ENCODE measurements at places on chromosomes 2 and 18. TPM values are rescaled to one million over a fixed set of nuclear protein-coding genes. Genes with fewer than 3 reads are reported as not detected.

PTPRN gene
- total RNA-seq: not detected

TM4SF20 gene
- not detected for total RNA-seq

EPB41L3 gene
- 60.9 TPM for total RNA-seq

EVA1A gene
- total RNA-seq: 41.2 TPM

CLEC4F gene
- total RNA-seq: not detected

MATN3 gene
- 1.4 TPM for total RNA-seq

UGT1A5 gene
- total RNA-seq: not detected

SERPINB12 gene
- total RNA-seq: not detected

CASP8 gene
- 6.2 TPM for total RNA-seq

MSTN gene
- 0.10 TPM for total RNA-seq

HDHD2 gene
- total RNA-seq: 8.2 TPM

HTR2B gene
- 1.3 TPM for total RNA-seq

ASB18 gene
- not detected for total RNA-seq

C2orf15 gene
- total RNA-seq: 0.33 TPM

YES1 gene
- 270 TPM for total RNA-seq

NHEJ1 gene
- total RNA-seq: 19.3 TPM

WNT10A gene
- not detected for total RNA-seq

IL36B gene
- not detected for total RNA-seq

KHK gene
- 2.6 TPM for total RNA-seq

RNF152 gene
- 123 TPM for total RNA-seq

POTEJ gene
- total RNA-seq: 0.65 TPM

MYOM1 gene
- total RNA-seq: 0.10 TPM

ST8SIA5 gene
- total RNA-seq: not detected
